Forelimb muscle (tissue), 1 donor: ENCODE measurements at places on chromosomes 7 and 10. TPM values are rescaled to one million over a fixed set of nuclear protein-coding genes. Genes with fewer than 3 reads are reported as not detected.

USP6NL gene
- 7.7 TPM for polyA plus RNA-seq

WNT8B gene
- polyA plus RNA-seq: 0.10 TPM

GSTO2 gene
- polyA plus RNA-seq: 0.99 TPM

CDHR1 gene
- polyA plus RNA-seq: 0.96 TPM

GRCh38 chr7:49583440-49583839 is 190.0 kb upstream of the VWC2 start:
- no peak for DNase-seq

GRCh38 chr10:60461688-60462087 is 72.0 kb upstream of the ANK3 start:
- no peak for DNase-seq

GRCh38 chr10:34969171-34969570 is 121.0 kb downstream of the CUL2 start:
- no peak for DNase-seq

GRCh38 chr7:114941692-114942091 is 19.8 kb downstream of the MDFIC start:
- DNase-seq: no peak

GRCh38 chr10:33388785-33389184 is 54.3 kb upstream of the NRP1 start:
- DNase-seq: no peak

DNA sequence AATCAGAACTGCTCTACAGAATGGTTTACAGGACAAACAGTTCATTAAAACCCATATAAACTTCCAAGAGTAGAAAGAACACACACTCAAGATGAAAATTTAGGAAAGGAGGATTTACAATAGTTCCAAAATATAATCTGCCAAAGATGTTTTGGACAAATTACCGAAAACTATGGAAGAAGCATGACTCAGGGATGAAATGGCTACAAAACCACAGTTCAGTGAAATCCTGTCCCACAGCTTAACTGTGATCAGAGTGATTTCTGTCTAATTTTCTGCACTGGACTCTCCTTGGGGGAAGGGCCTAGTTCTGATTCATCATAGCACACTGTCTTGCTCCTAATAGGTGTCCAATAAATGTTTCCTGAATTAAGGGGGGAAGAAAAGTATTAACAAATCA is 82.2 kb downstream of the HIPK2 start:
- DNase-seq: no peak

DNA sequence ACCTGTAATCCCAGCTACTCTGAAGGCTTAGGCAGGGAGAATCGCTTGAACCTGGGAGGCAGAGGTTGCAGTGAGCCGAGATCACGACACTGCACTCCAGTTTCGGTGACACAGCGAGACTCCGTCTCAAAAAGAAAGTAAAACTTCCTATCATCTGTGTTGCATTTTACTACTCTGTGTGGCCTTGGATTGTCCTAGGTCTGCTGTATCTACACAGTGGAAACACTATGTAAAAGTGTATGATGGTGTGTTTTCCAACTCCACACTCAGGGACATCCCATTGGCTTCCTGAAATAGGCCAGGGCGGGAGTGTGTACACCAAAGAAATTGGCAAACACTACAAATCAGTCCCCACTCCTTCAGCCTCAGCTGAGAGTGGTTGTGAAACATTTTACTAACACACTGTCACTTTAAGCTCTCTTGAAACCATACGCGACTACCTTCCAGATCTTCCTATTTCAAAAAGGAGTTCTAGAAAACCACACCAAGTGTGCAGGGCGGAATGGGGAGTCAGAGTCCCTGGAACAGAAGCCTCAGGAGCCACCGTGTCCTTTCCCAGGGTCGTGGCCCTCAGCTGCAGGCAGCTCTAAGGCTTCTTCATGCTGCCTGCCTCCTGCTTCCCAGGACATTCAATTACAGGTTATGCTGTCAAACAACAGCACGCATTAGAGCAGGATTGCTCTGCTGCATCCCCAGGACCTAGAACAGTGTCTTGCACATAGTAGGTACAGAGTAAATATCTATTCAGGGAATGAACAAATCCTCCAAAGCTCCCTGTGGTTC is 275.4 kb downstream of the PARD3 start:
- DNase-seq: peak; percentile 62

DNA sequence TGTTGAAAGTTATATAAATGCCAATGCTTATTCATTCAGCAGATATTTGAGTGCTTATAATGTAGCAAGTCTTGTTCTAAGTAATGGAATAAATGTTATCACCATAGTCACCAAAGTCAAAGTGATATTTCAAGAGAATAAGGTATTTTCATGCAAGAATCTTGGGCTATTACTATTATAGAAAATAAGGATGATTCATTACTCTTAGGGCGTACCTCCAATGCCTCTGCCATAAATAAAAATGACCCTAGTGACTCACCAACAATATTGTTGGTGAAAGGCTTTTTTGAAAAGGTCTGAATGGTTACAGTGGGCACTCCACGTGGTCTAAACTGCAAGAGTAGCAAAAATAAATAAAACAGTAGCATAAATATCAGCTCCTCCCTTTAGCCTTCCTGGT is 68.4 kb downstream of the RALA start:
- DNase-seq: no peak

DNA sequence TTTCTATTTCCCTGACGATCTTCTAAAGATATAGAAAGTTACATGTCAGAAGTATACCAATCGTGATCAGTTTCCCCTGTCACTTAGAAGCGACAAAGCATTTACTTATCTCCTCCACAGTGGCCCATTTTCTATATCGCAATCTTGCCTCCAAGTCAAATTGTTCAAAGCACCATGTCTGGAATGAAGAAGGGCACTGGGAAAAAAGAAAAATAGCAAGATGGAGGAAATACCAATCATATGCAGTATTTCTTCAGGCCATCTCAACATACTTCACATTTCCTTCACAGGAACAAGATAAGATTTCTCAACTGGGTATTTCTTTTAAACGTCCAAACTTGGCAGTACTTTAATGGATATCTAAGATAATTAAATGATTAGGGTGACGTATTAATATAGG is 63.3 kb upstream of the IL6 start:
- DNase-seq: no peak

DNA sequence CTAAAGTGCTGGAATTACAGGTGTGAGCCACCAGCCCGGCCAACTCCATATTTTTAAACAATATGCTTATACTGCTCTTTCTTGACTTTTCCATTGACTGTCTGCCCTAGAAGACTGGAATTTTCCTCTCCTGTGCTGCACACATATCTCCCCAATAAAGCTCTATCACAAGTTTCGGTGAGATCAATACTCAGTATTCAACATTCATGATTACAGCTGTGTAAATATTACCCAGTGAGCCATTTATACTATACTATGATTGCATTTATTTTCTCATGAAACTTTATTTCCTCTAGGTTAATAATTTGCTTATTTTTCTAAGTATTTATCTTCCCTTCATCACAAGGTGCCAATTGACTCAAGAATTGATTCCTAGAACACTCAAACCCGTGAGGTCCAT is 48.5 kb upstream of the GRID1 start:
- no peak for DNase-seq

- DNase-seq: no peak
Observed at GRCh38 chr7:121563177-121563576, 167.1 kb upstream of the FAM3C start.

- no peak for DNase-seq
Observed at GRCh38 chr10:52923520-52923919, 150.9 kb upstream of the MBL2 start.

DNA sequence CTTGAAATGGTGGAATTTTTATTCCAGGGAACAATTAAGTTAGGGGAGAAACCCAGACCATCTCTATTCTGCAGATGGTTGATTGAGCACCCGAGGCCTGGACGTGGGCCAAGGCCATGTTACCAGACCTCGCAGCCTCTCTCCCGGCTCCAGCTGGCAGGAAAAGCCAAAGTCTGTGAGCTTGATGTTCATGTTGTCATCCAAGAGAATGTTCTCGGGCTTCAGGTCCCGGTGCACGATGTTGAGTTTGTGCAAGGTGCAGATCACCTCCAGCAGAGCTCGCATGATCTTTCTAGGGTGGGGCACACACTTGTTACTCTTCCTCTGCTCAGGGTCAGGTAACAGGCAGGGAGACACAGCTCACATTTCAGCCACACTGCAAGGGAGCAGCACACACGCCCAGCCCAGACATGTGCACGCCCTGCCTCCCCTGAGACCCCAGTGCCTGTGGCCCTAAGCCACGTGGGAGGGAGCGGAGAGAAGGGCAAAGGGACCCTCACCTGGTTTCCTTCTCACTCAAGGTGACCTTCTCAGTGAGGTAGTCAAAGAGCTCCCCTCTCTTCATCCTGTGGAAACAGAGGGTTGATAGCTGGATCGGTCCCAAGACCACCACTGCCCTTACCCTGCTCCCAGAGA is 9.5 kb downstream of the PHKG1 start:
- DNase-seq: no peak

GRCh38 chr10:89805599-89806013 is 104.2 kb downstream of the KIF20B start:
- DNase-seq: no peak

DNA sequence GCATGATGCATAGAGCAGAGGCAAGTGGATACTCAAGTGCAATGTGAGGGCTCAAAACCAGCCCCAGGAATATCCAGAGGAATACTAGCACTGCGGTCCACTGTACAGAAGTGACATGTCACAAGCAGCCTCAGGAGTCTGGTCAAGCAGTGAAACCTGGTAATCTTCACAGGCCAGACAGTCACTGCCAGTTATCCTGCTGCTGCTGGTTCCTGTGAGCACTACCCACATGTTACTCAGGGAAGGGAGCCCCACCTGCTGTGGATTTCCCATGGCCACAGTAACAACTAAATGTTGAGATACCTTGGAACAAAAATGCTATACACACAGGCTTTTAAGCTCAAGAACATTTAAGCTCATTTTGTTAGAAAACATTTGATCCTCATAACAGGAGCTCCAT is 103.0 kb downstream of the RNF133 start:
- DNase-seq: no peak
